Activated CD4-positive, alpha-beta T cell treated with anti-CD3 and anti-CD28 coated beads, Interleukin-2, amount 10 ng/mL, durations not matched to agents 7 days and 5 days (primary cell): ENCODE measurements at places on chromosomes 2 and 18.

DNA sequence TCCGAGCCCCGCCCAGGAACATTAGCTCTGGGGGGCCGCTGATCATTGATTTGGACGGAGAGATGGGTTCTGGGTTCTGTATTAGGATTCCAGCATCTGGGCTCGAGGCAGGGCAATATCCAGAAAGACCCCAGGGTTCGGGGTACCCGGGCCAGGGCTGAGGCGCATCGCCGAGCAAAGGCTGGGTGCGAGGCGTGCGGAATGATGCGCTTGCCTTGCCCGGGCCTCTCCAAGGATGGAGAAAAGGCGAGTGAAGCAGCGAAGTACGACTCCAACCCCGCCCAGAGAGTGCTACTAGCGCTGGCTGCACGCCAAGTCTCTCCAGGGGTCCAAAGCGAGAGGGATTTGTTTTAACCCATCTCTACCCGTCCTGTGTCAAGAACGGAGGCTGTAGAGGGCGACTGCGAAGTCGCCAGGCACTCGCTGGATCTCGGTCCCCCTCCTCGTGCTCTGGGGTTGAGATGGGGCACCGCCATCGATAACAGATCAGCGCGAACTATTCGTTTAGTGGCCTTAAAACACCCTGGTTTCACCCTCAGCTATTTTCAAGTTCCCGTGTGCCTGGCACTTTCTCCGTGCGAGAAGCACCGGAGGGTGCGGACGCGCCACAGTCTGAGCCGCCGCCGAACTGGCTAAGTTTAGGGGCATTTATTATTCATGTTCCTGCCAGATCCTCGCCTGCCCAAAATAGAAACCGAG lies 1.9 kb downstream of the ADCYAP1 start:
- DNase-seq = no peak

DNA sequence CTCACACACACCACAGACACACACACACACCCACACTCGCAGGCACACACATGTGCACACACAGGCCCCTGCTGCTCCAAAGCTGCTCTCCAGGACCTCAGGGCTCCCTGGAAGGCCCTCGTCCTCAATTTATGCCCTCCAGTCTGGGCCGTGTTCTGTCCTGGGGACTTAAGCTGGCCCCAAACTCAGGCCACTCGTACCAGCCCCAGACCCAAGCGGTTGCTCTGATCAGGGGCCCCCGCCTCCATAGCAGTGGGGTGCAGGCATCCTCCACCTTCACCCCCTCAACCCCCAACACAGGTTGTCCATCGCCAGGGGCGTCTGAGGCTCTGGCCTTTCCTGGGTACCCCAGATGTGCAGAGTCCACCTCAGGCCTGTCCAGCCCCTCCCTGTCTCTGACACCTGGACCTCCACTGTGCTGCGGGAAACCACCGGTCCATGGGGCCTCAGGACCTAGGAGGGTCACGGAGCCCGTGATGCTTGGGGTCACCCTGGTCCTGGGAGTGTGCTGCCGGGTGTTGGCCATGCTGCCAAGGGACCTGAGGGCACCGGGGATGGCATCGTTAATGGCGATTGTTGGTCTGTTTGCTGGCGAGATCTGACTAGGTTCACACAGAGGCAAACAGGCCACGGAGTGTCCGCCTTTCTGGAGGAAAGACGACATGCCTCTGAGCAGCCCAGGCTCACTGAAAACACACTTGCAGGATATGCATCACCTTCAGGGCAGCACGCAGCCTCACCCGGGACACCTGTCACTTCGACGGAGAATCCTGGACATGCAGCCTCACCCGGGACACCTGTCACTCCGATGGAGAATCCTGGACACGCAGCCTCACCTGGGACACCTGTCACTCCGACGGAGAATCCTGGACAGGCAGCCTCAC lies 155.6 kb downstream of the NDUFA10 start:
- no peak for DNase-seq

DNA sequence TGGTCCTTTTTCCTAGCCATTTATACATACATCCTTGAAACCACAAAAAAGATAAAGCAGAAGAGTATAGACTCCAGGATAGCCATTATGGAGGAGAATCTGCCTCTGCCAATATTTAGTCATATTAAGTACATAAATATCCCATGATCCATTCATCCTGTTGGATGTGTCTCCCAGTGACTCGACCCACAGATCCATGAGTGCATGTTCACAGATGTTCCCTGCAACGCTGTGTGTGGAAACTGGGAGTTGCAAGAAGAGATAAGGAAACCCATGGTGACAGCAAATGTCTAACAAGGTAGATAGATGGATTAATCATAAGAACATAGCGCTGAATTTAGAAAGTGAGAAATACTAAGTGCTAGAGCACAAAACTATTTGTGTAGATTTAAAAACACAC lies 34.5 kb downstream of the STK39 start:
- DNase-seq = no peak

GRCh38 chr2:58557176-58557575 lies 316.1 kb upstream of the FANCL start:
- DNase-seq = no peak

DNA sequence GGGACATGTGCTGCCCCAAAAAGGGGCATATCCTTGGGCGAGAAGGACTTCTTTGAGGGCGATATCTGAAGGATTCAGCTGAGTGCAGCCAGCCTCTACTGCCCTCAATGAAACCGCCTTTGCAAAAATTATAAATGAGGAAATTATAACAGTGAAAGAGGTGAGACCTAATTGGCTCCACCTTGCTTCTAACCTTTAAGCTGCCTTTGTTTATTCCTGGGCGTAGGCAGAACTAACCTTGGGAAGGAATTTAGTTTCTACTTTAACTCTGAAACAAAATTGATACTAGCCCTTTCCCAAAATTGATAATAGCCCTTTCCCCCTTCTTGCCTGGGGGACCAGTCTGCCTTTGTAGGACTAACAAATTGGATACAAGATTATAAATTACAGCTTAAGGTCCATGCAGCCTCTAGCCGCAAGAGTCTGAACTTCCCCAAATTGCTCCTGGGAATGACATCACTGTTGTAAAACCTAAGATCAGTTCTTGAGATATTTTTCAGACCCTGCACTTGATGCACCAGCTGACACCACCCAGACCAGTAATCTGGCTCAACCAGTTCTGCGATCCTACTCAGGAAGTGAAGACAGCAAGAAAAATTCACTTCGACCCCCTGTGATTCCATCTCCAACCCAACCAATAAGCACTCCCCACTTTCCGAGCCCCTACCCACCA lies 36.0 kb upstream of the ASAP2 start:
- no peak for DNase-seq
